ENCODE measurements at places on chromosomes 5 and 9. TPM values are rescaled to one million over a fixed set of nuclear protein-coding genes. Genes with fewer than 3 reads are reported as not detected.

GRCh38 chr5:14337593-14337992, 194.5 kb downstream of the TRIO start:
- no peak for DNase-seq

GRCh38 chr5:97044052-97044451, 98.4 kb downstream of the LIX1 start:
- DNase-seq = no peak

The C9 gene
- not detected for total RNA-seq

The CAPSL gene
- total RNA-seq = not detected

The PPP3R2 gene
- total RNA-seq = not detected
